8988T (cell line): ENCODE measurements at places on chromosomes 11 and 22.

DNA sequence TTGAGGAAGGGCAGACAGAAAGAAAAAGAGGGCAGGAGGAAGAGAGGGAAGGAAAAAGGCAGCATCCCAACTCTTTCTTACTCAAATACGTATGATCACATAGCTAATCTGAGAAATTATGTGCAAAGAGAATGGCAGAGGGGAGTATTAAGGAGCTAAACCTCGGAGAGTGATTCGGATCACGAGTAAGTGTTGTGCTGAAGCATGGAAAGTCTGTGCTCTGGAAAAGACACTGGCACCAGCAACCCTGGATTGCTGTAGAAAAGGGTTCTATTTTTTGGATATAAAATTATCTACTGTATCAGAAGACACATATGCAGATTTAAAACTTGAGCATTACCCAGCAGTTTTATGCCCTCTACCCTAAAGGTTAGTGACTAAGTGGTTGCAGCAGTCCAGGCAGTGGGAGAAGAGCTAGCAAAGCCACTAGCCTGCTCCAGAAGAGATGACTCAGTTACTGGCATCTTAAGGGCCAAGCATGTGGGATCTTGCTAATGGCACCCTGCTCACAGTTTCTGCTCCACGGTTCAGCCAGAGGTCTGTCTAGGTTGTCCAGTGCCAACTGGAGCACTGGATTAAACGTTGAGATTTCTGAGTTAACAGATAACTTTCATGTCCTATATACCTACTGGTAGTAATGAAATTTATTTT is 151.7 kb downstream of the SWAP70 start:
- DNase-seq: no peak

DNA sequence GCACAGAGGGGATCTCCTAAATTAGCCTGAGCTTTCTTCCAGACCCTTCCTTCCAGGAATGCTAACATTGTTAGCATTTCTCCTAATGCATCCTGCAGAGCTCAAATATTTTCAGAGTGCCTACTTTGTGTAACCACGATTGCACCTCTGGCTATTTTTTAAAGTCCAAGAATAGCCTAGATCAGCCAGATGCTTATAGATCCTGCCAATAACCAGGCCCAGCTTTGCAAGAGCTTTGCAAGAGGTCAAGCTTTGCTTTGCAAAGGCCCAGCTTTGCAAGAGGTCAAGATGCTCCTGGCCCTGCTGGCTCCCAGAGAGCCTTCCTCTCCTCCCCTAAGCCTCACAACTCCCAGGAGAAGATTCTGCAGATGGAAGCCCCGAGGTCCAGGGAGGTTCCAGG is 491.9 kb downstream of the MN1 start:
- DNase-seq: no peak

- DNase-seq: no peak
Measured at GRCh38 chr11:121478226-121478894, 25.6 kb upstream of the SORL1-AS1 start.

GRCh38 chr11:68354148-68354872 is 41.9 kb downstream of the LRP5 start:
- peak; percentile 99 for DNase-seq

DNA sequence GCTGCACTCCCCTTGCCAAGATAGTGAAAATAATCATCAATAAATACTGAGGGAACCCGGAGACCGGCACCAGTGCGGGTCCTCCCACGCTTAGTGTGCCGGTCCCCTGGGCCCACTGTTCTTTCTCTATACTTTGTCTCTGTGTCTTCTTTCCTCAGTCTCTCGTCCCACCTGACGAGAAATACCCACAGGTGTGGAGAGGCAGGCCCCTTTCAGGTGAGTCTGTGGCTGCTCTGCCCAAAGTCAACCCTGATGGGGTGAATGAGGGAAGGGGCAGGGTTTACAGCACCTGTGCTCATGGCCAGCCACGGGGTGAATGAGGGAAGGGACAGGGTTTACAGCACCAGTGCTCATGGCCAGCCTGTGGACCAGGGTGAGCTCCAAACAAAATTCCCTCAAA is 4.7 kb downstream of the BET1L start:
- DNase-seq: no peak

DNA sequence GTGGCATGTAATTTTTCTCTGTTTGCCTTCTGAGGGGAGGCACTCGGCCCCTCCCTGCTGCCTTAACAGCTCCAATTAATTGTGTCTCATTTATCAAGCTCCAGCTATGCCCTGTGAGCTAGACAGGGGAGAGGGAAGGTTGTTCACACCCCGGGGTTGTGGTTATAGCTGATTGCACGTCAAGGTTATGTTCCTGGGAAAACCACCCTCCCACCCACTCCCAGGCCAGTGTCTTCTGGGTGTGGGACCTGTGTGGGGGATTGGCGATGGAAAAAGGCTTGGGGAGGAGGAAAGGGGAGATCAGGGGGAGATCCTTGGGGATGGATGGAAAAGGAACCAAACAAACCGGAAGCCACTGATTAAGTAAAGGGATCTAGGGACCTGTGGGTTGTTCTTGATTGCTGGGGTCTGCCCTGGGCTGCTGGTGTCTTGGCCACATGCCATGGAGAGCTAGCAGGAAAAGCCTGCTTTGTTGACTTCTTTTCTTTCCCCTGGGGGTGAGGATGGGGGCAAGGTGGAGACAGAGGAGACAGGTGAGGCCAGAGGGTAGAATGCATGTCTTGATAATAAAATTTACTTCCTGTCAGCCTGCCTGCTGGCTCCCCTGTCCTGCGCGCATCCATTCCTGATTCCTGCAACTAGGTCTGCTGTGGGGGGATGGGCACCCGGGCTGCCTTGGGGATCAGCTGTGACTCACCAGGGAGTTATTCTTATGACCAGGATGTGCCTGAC is 13.5 kb upstream of the SORL1-AS1 start:
- DNase-seq: peak; percentile 76

- DNase-seq: peak; percentile 41
Measured at GRCh38 chr11:31805037-31805628, 6.0 kb downstream of the PAX6 start.

GRCh38 chr22:28030473-28030872 is 111.4 kb upstream of the PITPNB start:
- no peak for DNase-seq

GRCh38 chr22:33564683-33565082 is 355.6 kb downstream of the LARGE1 start:
- no peak for DNase-seq

DNA sequence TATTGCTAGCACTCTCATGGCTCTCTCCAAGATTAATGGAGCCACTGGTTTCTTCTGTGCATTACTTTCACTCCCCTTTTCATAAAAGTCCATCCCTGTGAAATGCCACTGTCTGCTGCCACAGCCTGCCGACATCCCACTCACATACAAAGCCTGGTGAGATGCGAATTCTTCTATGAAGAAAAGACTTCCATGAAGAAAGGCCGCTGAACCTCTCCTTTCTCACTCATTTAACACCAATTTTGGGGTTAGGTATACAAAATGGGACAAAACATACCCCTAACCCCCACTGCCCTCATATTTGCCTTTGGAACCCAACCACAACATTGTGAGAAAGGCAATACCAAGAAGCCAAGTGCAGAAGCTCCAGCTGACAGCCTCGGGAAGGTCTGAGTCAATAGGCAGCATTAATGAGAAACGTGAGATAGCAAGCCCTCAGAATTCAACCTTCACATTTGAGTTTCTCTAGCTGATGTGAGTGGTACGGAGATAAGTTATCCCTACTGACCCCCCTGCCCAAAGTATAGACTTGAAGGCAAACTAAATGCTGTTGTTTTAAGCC is 156.4 kb downstream of the ATG16L2 start:
- no peak for DNase-seq

DNA sequence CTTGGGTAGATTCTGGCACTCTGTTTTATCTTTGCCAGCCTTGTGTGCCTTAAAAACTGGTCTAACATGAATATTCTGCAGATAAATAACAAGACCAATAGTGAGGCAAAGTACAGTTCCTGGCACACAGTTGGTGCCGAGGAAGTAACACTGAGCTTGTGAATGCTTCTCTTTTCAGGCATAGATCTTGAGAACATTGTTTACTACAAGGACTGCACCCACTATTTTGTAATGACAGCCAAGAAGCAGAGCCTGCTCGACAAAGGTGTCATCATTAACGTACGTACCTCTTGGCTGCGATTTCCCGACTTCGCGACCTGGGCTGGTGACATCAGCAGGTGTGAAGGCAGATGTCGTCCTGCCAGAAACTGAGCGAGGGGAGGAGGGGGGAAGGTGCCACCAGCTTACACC is 105.7 kb downstream of the MICAL2 start:
- DNase-seq: no peak

- no peak for DNase-seq
Measured at GRCh38 chr11:115673720-115674119, 169.5 kb upstream of the CADM1 start.

- no peak for DNase-seq
Measured at GRCh38 chr22:30228509-30229359, 17.8 kb downstream of the LIF start.

GRCh38 chr11:72721689-72722049 is 30.5 kb downstream of the ARAP1 start:
- no peak for DNase-seq

GRCh38 chr11:15730263-15730994 is 615.7 kb downstream of the INSC start:
- no peak for DNase-seq

GRCh38 chr22:37239336-37240239 is 4.5 kb downstream of the RAC2 start:
- DNase-seq: no peak

DNA sequence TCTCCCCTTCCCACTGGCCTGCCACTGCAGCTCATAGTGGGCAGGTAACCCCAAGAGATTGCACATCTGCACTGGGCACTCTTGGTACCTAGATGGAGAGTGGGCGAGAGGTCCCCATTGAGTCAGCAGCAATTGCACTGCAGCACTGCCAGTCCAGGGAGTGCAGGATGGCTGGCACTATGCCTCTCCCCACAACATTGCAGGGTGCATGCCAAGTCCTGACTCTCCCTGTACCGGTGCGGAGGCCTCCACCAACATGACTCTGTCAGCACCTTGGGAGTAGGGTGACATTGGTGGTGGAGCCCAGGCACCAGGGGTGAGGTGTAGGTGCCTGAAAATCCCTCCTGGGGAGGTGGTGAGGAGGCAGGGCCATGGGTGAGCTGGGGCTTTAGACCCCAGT is 82.2 kb downstream of the TRAF6 start:
- DNase-seq: no peak

DNA sequence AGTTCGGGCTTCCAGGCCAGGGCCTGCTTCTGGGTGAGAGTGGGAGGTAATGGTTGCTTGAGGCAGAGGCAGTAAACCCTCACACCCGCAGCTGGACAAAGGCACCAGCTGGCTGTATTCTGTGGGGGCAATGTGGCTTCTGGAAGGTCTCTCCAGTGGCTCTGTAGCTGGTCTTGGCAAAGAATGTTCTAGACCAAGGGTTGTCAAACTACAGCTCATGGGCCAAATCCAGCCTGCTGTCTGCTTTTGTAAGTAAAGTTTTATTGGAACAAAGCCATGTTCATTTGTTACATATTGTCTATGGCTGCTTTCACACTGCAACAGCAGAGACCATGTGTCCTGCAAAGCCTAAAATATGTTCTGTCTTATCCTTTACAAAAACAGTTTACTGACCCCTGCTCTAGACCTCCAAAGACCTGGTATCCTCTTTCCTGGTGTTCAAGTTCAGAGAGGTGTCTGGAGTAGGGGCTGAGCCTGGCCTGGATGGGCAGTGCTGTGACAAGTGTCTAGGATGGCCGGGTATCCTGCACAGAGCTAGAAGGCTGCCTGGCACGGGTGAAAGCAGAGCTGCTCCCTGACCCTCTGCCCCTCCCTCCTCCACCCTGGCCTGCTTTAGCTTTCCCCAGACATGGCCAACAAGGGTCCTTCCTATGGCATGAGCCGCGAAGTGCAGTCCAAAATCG is 3.4 kb downstream of the TAGLN start:
- DNase-seq: no peak

DNA sequence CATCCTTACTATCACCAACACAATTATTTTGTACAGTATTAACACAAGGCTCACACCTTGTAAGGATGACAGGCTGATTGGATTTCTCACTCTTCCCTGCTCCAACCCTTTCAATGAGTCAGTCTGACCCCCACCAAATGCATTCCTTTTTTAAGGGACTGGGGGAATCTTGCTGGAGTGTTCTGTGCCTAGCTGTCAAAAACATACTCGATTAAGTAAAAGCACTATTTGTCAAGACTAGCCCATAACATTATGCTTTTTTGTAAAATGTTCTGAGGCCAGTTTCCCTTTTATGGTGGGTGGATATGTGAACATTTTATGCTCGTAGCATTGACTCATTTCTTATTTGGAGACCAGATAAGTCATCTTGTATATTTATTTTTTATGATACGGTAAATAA is 87.2 kb downstream of the PDHX start:
- no peak for DNase-seq
